ENCODE measurements at places on chromosomes 2 and 18.

- no peak for DNase-seq
Observed at GRCh38 chr2:179758636-179759035, 102.8 kb downstream of the ZNF385B start.

DNA sequence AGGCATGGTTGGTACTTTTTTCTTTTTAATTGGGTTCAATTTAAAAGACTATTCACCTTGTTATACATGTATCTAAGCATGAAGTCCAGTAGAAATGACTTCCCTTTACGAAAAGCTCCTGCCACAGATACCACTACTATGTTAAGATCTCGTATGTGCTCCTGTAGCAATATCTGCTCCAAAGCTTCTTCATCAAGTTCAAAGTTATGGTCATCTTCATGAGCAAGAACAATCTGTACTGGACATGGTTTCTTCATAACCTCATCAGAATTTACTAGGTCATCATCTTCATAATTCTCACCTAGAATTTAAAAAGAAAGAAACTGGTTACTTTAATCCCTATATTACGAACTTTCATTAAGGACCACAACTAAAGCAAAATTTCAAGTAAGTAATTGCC, 33.9 kb downstream of the ATL2 start:
- no peak for DNase-seq

DNA sequence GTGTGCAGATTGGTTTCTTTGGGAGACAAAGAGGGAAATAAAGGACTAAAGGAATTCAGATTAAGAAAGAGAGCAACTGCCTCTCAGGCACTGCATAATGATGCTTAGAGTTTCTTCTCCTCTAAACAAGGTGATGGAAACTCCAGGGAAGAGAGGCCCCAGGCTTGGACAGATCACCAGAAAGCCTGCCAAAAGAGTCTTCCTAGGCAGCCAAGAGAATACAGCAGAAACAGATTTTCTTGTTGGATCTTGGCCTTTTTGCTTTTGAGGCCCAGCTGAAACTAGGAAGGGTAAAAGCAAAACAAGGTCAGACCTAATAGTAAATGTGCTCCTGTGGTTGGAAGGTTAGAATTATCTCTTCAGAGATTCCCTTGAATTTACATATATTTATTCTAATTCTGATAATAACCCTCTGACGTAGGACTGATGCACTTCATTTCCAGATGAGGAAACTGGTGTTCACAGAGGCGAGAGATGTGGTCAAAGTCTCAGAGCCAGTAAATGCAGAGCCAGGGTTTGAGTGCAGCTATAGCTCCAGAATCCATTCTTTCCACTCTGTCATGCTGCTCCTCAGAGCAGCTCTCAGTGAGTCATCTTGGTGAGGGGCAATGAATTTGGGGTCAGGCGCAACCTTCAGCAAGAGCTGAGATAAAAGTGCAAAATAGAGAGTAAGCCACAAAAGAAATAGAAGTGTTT, 142.3 kb upstream of the FBXO11 start:
- no peak for DNase-seq

- DNase-seq, result no peak
Observed at GRCh38 chr18:10791169-10791831, 265.5 kb downstream of the NAPG start.

DNA sequence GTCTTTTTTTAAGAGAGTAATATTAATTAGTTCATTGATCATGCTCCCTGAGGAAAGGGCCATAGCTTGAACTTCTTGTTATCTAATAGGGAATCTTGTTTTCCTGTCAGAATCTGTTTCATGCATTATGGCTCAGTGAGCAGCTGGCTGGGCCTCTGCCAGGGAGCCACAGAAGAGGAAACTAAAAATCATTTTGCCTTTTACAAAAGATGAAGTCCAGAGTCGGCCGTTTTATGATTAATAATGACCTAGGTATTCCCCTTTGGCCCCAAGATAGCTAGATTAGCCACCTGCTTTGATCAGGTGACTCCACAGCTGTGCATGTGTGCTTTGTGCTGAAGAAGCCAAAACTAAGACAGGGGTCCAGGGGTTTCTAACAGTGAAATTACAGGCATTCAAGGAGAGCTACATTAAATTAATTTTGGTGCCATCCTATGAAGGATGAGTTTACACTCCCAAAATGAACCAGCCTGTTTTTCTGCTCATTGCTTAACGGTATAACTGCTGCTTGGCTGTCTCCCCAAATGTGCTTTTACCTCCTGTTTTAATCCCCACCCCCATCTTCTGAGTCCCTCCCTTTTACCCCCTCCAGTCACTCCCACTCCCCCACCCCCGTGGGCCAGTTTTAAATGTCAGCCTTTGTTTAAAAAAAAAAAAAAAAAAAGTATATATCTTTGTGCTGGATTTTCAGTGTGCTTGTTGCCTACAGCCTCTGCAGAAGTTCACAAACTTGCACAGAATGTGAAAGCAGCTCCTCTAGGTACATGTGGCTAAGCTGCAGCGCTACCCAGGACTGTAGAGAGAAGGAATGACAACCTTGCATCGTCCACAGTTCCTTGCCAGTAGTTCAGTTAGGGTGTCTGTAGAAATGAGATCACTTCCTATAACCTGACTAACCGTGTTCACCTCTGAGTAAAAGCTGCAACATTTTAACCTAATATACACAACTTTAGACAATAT, 93.1 kb downstream of the CABLES1 start:
- DNase-seq, result no peak

- no peak for DNase-seq
Observed at GRCh38 chr2:102028470-102028869, 36.7 kb downstream of the IL1R2 start.

GRCh38 chr18:79846936-79847557, 49.3 kb downstream of the KCNG2 start:
- no peak for DNase-seq

DNA sequence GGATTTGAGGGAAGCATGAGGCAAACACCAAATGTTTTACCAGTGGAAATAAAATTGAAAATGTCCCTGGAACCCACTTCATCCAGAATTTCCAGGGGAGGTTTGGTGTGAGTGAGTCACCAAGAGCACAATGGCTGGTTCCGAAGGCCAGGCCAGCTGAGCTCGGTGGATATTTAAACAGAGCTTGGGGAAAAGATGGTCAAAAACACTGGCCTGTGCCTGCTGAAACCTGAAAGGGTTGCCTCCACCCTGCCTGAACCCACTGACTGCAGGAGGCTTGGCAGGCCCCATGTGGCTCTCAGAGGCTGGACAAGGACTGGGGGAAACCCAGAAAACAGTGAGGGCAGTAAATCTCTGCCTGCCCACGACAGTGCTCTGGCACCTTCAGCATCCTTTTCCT, 93.9 kb downstream of the TTC32 start:
- DNase-seq, result no peak

- DNase-seq, result peak; percentile 59
Observed at GRCh38 chr2:171893824-171894611, at the start of gene SLC25A12. Gene SLC25A12, minus strand, starts transcription at chr2:171894244. Its CDS starts 30 bp downstream, at chr2:171894214.

- DNase-seq, result no peak
Observed at GRCh38 chr18:58983260-58984155, 118.8 kb downstream of the ZNF532 start.

DNA sequence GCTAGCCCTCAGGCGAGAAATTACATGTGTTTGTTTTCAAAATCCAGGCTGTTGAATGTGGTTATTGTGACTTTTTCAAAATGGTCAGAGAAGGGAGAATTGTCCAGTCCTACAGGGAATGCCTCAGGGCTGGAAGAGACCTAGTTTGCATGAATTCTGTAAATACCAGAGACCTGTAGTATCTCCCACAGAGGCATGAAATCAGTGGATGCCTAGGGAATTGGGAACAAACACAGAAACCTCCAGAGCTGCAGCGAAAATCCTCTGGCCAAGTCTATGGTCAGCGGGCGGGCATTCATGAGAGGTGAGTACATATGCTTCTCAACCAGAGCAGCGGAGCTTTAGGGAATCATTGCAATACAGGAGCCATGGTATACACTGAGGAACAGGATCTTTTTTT, 1596.5 kb upstream of the NXPH2 start:
- DNase-seq, result no peak

DNA sequence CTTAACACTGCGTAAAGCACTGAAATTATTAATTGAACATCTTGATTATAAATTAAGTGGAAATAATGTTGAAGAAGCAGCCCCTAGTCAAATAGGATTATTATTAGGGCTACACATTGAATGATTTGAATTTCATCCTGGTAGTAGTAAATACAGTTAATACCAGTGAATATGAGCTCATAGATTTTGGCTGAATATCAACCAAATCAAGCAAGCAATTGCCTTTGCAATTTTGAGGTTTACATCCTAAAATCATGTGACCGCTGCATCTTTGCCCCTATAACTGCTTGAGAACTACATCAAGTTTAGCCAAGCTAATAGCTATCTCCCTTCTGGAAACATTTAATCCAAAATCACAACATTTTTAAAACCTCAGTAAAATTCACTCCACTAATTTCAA, 801.2 kb upstream of the PIK3C3 start:
- no peak for DNase-seq

- no peak for DNase-seq
Observed at GRCh38 chr2:234865040-234865439, 86.8 kb upstream of the SH3BP4 start.

DNA sequence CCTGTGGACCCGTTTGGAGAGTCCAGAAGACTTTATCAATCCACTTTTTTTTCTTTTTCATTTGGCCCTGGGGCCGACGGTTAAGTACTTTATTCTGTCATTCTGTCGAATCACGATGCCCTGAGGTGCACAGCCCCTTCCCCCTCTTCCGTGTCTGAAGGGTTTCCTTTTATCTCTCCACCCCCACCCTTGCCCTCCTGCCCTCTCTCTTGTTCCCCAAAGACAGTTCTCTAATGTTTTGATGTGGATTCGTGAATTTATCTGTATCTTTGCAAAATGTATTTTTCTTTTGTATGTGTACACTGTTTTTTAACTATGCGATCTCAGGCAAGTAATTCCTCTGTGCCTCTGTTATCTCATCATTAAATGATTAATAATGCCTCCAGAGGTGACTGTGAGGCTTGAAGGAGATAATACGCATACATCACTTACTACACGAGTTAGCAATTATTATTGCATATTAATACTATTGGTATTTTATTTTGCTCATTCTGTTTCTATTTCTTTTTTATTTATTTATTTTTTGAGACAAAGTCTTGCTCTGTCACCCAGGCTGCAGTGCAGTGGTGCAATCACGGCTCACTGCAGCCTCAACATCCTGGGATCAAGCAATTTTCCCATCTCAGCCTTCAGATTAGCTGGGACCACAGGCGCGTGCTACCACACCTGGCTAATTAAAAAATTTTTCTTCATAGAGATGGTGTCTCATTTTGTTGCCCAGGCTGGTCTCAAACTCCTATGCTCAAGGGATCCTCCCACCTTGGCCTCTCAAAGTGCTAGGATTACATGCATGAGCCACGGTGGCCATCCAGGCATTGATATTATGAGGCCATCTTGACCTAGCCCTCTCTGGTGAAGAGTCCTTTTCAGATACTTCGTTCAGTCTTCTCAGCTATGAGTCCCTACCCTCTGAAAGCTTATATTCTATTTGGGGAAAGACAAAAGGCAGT, 1.4 kb upstream of the CASP8 start:
- no peak for DNase-seq

DNA sequence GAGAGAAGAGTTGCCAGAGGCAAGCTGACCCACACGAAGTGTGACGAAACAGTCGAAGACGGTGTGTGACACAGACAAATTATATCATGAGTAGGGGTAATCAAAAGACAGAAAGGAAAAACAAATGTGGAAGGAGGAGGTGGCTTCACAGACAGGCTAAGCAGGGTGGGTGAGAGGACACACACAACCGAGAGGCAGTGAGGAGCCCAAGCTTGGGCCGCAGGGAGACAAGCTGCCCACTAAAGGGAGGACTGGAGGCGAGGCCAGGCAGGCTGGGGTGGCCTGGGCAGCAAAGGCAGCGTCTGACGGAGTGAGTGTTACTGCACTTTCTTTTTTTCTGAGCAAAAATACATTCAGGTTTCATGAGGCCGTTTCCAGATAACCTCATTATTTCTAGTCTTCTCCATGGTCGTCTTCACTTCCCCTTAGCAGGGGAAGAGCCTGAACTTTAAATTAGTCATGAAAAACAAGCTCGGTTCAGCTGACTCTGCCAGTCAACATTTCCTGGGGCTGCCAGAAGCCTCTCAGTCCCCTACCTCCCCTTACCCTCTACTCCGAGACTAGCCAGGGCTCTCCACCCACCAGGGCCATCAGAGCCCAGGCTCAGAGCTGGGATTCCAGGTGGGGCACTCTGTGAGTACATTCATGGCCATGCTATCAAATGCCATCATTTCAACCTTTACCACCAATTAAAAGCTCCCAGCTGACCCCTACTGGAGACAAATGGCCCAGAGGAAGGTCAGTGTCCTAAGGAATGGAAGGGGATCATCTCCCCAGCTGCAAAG, 13.8 kb upstream of the ZFP36L2 start:
- DNase-seq, result no peak

DNA sequence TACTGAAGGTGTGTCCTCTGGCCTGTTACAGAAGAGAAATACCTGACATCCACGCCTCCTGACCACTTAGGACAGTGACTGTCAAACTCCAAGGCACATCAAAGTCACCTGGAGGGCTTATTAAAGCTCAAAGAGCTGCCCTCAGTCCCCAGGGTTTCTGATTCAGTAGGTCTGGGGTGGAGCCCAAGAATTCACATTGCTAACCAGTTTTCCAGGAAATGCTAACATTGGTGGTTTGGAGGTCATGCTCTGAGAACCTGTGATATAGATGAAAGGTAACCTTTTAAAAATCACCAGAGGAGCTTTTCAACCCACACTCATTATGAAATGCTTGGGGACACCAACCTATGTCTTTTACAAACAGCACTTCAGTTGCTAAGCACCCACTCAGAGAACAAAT, 172.3 kb downstream of the ALK start:
- no peak for DNase-seq

DNA sequence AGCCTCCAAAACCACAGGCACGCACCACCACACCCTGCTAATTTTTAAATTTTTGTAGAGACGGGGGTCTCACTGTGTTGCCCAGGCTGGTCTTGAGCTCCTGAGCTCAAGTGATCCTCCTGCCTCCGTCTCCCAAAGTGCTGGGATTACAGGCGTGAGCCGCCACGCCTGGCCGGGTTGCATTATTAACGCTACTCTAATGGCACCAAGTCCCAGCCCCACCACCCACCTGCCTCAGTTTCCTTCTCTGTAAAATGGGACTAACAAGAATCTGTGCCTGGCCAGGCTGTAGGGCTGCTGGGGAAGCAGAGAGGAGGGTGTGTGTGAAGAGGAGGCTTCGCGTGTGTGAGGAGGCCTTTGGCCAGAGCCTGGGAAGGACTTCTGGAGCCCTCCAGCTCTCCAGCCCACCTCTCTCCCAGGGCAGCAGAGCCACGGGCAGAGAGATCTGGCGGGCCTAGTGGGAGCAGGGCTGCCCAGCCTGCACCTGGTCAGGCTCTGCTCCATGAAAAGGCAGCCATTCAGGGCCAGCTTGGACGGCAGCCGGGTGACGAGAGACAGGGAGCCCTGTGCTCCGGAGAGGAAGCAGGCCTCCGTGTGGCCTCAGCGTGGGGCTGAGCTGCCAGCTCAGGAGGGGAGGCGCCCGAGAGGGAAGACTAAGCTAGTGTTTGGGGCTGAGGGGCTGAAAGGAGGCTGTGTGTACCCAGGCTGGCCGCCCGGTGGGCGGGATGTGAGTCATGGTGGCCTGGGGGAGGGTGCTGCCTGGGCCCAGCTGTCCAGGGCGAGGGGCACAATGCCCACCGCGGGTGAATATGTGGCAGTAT, 7.4 kb upstream of the B3GNT7 start:
- DNase-seq, result peak; percentile 44

All from T1000 (cell line).